ENCODE measurements at places on chromosomes 7 and 10.

DNA sequence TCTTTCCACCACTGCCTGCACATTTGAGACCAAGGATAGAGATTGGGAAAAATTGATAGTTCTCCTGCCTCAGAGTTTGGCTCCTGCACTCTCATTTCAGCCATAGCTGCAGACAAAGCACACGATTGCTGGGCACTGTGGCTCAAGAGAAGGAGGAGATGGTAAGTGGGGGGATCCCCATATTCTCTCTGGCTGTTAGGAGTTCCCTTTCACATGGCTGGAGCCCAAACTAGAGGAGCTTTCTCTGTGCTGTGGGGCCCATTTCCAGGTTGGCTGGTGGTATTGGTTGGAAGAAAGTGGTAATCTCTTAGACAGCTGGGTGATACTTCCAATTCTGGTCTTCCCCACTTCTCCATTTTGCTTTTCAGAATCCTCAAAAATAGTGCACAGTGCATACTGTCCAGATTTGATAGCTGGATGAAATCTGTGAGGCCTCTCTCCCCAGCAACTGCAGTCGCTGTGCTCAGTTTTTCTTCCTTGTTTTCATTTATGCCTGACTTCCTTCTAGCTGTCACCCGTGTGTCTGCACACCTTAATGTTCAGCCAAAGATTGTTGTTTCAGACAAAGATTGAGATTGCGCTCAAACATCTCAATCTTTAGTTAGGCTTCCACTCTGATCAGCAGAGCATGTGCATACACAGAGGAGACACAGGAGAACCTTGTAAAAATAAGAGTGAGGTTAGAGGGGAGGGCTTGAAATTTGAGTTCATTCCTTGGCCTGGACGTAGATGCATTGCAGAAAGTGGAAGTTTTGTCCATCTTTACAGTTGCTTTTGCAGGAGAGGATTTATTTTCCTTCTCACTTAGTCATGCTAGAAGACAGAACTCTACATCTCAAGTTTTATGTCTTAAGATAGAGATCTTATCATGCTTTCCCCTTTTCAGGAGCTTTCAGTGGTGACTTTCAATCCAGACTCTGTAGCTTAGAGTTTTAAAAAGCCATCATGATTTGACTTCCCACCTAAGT, 28.6 kb downstream of the RABGEF1 start:
- no peak for DNase-seq

DNA sequence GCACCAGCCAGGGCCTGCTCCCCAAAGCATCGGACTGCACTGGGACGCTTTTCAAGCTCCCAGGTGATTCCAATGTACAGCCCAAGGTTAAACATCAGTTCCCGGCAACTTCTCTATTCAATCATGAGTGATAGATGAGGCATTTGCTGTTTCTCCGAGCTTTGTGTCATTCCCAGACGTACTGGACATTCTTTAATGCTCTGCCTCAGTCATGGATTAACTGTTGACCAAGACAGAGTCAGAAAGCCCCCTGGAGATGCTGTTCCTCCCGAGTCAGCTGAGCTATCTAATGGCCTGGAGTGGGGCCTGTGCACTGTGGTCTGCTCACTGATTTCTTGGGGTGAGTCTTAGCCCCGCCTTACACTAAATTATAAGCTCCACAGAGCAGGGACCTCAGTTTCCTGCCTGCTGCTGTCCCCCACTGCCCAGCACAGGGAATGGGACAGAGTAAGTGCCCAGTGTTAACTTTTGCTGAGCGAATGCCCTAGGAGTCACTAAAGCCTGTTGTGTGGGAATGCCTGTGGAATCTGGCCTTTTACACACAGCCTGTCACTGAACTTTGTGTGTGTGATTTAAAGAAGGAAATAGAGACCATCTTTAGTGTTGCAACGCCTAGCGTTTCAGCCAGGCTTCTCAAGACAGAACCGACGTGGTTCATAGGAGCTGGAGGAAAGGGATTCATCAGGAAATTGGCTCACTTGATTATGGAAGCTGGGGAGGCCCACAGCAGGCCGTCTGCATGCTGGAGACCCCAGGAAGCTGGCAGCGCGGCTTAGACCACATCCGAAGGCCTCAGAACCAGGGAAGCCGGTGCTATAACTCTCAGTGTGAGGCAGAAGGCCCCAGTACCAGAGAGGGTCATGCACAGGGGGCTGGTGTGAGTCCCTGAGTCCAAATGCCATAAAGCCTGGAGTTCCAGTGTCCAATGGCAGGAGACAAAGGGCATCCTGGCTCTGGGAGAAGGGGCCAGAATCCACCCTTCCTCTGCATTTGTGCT, 29.3 kb upstream of the RNF32 start:
- no peak for DNase-seq

DNA sequence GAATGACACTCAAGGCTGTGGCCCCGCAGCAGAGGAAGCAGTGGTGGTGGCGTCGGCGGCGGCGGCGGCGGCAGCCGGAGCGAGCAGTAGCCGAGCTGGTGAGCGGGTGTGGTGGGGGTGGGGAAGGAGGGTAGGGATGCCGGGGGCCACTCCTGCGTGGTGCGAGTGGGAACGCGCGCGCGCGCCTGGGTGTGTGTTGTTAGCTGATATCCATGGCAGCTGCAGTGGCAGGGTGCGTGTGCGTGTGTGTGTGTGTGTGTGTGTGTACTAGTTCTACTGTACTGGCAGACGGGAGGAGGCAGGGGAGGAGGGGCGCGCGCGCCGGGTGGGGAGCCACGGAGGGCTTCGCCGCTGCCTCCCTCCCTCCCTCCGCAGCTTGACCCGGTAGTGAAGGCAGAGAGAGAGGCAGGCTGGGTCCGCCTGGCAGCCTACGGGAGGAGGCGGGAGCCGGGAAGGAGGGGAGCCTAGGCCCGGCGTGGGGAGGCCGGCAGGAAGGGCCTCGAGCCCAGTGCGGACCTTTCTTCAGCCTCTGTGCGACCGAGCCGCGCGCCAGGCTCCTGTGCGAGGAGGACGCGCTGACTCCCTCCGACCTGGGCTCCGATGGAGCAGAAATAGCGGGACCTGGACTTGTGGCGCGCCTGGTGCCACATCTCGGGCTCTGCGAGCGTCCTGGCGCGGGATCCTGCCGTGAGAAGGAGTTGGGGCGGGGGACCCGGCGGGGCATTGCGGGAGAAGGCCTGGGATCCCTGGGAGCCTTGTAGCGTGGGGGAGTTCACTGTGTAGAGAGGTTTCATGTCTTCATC, at the start of gene MAGI2:
Gene MAGI2, minus strand, starts transcription at position 110 of the 803 bp plus-strand sequence. CDS start 347 bp downstream, outside the sequence.
- no peak for DNase-seq

DNA sequence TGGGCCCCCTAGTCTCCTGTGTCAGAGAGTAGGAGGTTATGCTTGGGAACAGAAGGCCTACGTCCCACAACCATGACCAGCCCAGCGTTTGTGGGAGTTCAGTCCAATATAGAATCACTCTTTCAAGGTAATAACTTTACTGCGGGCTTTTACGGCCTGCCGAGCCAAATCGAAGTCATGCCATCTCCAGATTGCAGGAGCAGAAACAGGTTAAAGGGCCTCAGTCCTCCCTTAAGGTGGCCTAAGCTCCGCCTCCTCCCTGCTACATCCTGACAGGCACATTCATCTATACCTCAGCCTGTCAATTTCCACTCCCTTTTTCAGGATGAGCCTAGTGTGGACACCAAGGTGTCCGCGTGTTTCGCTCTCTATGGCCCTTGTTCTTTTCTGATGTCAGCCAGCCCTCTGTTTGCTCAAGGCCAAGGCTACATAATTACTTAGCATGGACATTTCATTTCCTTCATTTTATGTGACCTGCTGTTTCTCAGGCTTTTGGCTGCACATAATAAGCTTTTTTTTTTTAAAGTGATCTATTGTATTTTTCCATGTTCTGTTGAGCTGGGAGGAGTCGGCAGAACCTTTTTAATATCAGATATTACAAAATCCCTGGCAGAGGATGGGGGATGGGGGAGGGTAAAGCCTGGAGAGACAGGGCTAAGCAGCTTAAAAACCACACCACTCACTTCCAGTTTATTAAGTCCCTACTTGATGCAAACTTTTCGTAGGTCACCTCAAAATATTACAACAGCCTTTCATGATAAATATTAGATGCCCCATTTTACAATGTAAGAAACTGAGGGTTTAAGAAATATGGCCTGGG, 84.6 kb downstream of the CACNB2 start:
- DNase-seq: no peak

GRCh38 chr10:11098666-11099065, 81.0 kb downstream of the CELF2 start:
- DNase-seq: no peak

DNA sequence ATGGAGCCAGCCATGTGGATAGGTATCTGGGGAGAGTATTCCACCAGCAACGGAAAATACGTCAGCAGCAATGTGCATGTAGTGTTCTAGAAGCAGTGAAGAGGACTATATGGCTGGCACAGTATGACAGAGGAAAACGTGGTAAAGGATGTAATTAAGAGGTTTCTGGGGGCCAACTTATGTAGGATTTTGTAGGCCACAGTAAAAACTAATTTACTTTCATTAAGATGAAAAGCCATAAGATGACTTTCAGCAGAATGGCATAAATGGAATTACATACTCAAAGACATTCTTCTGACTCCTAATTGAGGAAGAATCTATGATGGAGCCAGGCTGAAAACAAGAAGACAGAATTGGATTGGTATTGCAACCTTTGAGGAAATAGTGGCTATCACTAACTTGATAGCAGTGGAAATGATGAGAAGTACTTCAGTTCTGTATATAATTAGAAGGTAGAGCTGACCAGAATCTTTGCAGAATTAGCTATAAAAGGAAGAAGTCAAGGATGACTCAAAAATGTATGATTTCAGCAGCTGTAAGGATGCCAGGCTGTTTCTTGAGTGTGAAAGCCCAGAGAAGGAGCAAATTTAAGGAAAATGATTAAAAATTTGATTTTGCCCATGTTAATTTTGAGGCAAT, 156.7 kb downstream of the MBL2 start:
- no peak for DNase-seq

- DNase-seq: no peak
Measured at GRCh38 chr7:34091321-34091917, 186.1 kb downstream of the BMPER start.

DNA sequence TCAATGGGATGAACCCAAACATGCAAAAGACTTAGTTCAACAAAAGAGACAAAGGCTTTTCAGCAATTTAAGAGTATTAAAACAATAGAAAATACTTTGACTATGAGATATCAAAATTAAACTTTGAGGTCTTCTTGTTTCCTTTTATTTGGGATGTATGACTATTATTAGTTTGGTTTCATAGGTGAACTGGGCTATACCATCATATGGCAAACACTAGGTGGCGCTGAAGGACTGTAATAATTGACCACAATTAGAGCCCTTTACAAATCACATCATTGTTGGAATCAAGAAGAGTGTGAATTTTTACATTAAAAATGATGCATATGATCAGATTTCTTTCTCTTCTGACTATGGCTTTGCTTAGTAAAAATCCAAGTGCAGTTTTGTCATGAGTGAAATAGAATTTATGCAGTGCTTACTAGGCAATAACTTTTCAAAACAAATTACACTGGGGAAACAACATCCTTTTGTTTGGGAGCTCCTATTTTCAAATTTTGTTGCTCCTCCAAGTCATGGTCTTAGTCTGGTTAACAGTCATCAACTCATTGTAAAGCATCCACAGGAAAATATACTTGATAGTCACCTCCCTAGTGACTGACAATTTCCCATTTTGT, 14.7 kb upstream of the NXPH1 start:
- DNase-seq: peak; percentile 61

DNA sequence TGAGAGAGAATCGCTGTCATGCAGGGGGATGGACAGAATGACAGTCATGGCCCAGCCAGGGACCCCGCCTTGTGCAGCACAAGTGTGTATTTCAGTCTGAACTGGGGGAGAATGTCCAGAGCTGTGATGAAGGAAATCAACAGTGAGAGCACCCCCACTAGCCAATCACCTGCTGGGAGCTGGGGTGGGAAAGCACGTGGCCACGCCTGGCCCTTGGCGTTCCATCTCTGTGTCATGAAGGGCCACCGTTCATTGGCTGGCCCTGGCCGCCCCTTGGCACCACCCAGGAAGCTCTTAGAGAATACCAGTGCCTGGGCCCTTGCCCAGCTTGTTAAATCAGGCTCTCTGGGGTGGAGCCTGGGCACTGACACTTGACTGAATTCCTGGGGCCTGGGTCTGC, 22.8 kb downstream of the GRID1 start:
- DNase-seq: no peak

DNA sequence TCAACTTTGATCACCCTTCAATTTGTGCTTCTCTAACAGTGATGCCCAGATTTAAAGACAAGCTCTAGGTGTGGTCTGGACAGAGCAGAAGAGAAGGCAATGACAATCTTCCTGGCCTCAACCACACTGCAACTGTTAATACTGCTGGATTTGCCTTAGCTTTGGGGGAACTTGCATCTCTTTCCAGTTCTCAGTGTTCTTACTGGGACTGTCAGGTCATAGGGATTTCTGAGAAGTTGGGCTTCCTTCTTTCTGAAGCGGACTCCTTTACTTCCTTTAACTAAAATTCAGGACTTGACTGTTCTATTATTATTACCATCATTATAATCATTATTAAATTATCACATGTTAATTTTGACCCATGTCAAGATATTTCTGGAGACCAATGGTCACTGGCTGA, 80.8 kb downstream of the OSBPL3 start:
- DNase-seq: no peak

DNA sequence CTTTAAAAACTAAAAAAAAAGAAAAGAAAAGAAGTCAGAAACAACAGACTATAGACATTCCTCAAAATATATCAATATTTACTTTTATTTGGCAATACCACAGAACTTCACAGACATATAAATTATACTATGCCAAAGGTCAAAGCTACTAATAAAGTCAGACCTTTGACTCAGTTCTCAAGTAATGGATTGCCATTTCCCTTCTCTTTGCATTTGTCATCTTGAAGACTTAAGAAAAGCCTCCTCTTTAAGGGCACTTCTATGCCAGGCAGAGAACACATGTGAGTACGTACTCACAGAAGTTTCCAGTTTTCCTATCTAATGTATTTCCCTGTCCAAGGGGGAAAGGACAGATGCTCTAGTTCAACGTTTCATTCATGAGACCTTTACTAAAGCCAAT, 37.6 kb downstream of the TNPO3 start:
- no peak for DNase-seq

GRCh38 chr10:54477738-54478137, 323.3 kb downstream of the PCDH15 start:
- DNase-seq: no peak

DNA sequence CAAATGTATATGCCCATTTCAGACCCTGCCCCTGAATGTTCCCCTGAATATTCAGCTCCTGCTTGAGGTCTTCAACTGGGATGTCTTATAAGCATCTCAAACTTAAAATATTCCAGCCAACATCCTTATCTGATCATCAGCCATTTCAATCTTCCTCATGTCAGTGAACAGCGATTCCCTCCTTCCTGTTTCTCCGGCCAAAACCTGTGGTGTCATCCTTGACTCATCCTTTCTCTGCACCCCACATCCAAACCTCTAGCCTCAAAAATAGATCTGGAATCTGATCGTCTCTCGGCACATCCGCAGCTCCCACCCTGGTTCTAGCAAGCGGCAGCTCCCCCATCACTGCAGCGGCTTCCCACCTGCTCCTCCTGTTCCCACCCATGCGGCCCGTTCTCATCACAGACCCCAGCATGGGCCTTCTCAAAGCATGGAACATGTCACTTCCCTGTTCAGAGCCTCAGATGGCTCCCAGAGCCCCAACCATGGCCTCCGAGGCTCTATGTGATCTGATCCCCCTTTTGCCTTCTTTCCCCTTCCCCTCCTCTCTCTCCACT, 165.7 kb downstream of the HECW1 start:
- no peak for DNase-seq
